GM23248 (cell line): ENCODE measurements at places on chromosomes 16 and 17.
A peak's percentile ranks its signal among the peaks of the same experiment; 100 is the strongest.

DNA sequence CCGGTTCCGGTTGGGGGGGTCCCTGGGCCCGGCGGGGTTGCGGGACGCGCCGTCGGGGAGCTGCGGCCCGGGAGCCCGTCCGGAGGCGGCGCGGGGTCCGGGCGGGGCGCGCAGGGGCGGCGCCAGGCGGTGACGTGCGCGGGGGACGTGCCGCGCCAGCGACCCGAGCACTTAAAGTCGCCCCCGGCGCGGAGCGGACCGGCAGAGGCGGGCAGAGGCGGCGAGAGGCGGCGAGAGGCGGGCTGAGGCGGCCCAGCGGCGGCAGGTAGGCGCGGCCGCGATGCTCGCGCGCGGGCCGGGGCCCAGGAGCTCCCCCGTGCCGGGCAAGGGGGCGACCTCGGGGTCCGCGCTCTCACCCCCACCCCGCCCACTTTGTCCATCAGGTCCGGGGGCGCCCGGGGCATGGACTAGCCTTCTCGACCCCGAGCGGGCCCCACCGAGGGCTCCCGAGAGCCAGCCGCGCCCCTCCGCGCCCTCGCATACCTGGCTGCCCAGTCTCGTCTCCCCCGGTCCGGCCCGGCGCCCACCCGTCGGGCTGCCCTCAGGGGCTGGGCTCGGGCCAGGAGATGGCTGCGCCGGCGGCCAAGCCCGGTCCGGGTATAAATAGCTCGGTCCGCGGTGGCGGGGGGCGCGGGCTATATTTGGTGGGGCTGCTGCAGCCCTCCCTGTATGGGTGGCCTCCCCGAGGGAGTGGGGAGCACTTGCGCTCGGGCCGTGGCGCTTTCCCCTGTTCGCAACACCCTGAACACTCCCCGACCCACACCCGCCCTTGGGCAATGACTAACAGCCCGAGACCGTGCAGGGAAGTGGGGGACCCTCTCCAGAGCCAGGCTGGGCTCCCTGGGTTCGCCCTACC is at the start of gene SLC16A3:
SLC16A3 (plus strand) TSS at position 201 of the 856 bp plus-strand sequence. CDS start 6,967 bp downstream, outside the sequence.
- peak; percentile 90 for DNase-seq

GRCh38 chr16:777826-778225 is 10.4 kb downstream of the RPUSD1 start:
- peak; percentile 41 for DNase-seq

GRCh38 chr17:32486111-32486700 is 587 bp upstream of the CDK5R1 start:
- peak; percentile 90 for DNase-seq

DNA sequence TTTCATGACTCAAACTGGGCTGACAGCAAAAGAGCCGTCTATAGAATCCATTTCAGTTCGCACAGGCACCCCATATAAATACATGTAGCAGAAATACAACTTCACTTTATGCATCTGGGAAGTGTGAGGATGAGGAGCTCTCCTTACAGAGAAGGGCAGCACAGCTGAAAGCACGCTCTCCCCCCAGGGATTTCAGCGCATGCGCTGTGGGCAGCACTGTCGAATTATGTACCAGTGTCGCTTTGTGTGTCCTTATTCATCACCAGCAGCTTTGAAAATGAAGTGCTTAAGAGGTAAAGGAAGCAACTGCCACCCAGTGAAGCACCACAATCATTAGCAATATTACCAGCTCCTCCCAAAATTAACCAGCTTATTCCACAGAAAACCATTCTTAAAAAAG is 39.9 kb downstream of the CEP95 start:
- DNase-seq, result no peak

- DNase-seq, result no peak
Observed at GRCh38 chr16:67111951-67112444, 2.3 kb downstream of the PHAF1 start.

GRCh38 chr17:46115699-46116098 is 77.5 kb downstream of the KANSL1 start:
- DNase-seq, result peak; percentile 18

DNA sequence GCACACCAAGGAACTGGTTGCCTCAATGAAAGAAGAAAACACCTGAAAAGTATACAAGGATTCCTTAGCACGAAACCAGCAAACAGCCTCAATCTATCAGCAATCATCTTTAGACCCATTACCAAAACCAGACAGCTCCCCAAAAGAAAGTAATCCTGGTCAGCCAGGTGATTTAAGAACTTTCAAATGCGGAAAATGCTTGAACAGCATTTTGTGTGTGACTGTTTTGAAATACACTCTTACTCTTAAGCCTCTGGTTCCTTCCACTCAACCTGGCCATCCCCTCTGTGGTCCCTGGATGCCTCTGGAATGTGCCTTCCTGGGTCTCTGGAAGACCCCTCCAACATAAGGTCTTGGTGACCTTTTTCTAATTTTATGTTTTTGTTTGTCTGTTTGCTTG is 70.5 kb upstream of the NOG start:
- no peak for DNase-seq

GRCh38 chr16:64088838-64089237 is 1033.0 kb downstream of the CDH11 start:
- DNase-seq, result no peak

GRCh38 chr17:67770539-67770938 is 52.8 kb downstream of the NOL11 start:
- no peak for DNase-seq

GRCh38 chr17:10628756-10629155 is 28.4 kb downstream of the MYH3 start:
- no peak for DNase-seq

GRCh38 chr16:70746040-70746707 is 54.8 kb downstream of the VAC14 start:
- DNase-seq, result peak; percentile 99
